ENCODE measurements at places on chromosomes 12 and 14. TPM values are rescaled to one million over a fixed set of nuclear protein-coding genes. Genes with fewer than 3 reads are reported as not detected.

The ASIC1 gene
- 4.6 TPM for polyA plus RNA-seq

The SLC38A4 gene
- polyA plus RNA-seq: 37.7 TPM

The STAB2 gene
- 2.2 TPM for polyA plus RNA-seq

The TAS2R20 gene
- 1.1 TPM for polyA plus RNA-seq

The KCNMB4 gene
- polyA plus RNA-seq: 21.6 TPM

The KSR2 gene
- polyA plus RNA-seq: 0.97 TPM

The RAD51AP1 gene
- polyA plus RNA-seq: 31.4 TPM

The REP15 gene
- 2.4 TPM for polyA plus RNA-seq

The FAM186B gene
- polyA plus RNA-seq: 1.1 TPM

The DHRS2 gene
- 17.4 TPM for polyA plus RNA-seq

The DAO gene
- 0.99 TPM for polyA plus RNA-seq

The KERA gene
- polyA plus RNA-seq: not detected

The KLHDC2 gene
- polyA plus RNA-seq: 162 TPM

The AKAP3 gene
- polyA plus RNA-seq: 5.0 TPM

The AKAP6 gene
- 3.7 TPM for polyA plus RNA-seq

The SLC10A1 gene
- 0.11 TPM for polyA plus RNA-seq

The MYO1H gene
- polyA plus RNA-seq: 0.86 TPM

The KRT5 gene
- polyA plus RNA-seq: 0.28 TPM

The KRT3 gene
- polyA plus RNA-seq: not detected

The GRIP1 gene
- polyA plus RNA-seq: 22.5 TPM

The PZP gene
- polyA plus RNA-seq: 0.46 TPM

The C14orf132 gene
- 34.5 TPM for polyA plus RNA-seq

The CD69 gene
- polyA plus RNA-seq: 3.0 TPM

The SDR9C7 gene
- polyA plus RNA-seq: 0.16 TPM

The LHX5 gene
- not detected for polyA plus RNA-seq

The POTEM gene
- polyA plus RNA-seq: not detected

The SLC41A2 gene
- polyA plus RNA-seq: 4.0 TPM

The PMCH gene
- 1.0 TPM for polyA plus RNA-seq

Measured in right renal pelvis (tissue), 4 donors.